Hypothalamus (tissue), 51 donors: ENCODE measurements at places on chromosomes 16 and 17.

GRCh38 chr17:72115781-72116525 lies 4.9 kb upstream of the SOX9 start:
- no peak for DNase-seq

DNA sequence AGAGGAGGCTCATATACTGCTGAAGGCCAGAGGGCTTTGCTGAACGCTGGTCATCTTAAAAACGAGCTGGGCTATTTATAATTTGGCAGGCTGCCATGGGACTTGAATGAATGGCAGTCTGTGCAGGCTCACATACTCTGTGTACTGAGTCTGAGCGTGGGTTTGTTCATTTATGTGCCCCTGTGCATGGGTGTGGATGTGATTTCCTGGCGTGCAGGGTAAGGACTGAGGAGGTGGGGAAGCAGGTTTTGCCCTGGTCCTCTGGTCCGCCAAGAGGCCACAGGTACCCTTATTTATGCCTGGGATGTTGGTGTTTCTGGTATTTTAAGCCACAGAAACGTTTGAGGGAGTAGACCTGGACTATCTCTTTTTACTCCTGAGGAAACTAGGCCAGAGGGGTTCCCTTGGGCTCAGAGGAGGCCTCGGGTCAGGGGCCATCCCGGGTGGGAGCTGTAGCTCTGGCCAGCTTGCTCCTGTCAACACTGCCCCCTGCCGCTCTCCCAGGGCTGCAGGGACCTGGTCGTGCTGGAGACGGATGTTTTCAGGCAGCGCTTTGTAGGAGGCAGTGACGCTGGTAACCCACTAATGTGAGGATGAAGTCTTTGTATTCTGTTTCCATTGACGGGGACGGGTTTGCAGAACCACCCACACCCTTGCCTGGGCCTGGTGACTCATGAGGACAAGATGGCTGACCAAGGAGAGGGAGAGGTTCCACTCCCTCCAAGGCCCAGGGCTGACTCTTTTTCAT lies 184.4 kb downstream of the MSI2 start:
- DNase-seq, result no peak

- no peak for DNase-seq
Observed at GRCh38 chr17:56681561-56682266, 88.2 kb downstream of the NOG start.

DNA sequence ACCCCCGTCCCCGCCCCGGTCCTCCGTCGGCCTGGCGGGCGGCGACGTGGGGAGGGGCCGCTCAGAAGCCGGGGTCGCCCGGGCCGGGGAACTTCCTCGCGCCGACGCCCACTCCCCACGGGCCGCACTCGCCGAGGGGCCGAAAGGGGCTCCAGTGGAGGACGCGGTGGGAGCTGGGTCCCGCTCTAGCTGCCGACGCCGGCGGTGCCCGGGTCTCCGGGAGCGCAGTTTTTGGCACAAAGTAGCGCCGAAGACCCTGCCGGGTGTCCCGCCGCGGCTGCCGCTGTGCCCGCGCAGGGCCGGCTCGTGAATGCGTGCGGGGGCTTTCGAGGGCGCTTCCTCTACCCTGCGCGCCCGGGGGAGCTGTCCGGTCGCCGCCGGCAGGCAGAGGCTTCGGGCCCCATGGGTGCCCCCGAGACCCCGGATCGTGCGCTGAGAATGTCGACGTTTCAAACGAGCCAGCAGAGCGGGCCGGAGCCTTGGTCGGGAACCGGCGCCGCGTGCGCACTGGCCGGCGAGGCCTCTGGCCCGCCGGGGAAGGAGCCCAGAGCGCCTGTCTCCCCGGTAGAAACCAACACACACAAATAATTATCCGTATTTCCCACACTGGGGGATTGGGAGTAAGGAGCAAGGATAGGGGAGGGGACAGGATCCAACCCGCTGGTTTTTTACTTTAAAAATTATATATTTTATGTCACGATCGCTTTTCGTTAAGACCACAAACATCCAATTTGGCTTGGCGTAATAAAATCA lies 46.6 kb upstream of the SLC38A10 start:
- DNase-seq, result no peak

- DNase-seq, result no peak
Observed at GRCh38 chr16:354971-355461, 2.5 kb upstream of the AXIN1 start.

DNA sequence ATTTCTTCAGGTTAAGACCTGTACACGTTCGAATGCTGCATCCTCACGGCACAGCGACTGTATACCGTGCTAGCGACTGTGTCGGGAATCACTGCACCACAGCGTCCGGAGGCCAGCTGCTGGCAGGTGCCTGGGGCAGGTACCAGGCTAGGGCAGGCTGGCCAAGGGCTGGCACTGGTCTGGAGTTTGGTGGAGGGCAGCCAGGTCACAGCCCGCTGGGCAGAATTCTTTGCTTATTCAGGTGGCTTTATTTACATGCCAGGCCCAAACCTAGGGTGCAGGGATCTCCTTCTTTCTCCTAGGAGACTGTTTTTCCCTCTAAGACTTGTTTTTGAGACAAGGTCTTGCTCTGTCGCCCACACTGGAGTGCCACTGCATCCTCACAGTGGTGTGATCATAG lies 37.9 kb downstream of the COTL1 start:
- no peak for DNase-seq

DNA sequence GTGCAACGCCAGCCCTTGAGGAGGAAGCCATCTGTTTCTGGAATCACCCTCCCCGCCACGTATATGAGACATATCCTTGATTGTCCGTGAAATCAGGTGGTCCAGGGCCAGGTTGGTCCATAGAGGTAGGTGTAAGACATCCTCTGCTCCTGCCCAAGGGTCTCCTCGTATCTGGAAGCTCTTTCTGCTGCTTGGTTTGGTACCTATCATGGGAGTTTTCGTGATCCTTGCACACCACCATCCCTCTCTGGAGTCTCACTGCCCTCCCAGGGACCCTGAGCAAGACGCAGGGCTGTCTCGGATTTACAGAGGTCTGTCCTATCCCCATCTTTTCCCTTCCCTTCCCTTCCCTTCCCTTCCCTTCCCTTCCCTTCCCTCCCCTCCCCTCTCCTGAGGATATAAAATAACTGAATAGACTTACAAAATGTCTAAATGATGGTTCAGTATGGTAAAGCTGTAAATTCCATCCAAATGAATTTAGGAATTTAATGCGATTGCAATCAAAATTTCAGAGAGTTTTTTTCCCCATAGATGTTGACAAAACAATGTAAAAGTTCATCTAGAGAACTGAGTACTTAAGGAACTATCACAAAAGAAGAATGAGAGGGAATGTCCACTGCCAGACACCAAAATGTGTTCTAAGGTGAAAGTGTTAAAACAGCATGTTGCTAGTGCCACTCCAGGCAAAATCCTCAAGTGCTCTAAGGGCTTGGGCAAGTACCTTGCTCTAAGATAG lies 2.0 kb upstream of the CCDC42 start:
- DNase-seq, result no peak

DNA sequence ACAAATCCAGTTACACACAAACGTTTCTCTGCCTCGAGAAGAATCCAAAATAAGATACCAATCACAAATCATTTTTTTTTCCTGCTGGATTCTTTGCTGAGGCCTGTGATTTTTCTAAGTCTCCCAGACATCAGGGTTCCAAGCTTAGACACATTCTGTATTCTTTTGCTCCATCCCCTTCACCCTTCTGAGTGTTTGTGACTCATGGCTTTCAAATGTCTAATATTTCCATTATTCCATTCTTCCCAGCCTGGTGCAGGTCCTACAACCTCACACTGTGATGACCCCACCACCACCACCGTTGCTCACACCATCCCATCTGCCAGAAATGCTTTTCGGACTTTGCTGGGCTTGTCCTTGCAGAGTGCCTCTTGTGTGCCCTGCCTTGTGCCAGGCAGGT lies 480.1 kb downstream of the SOX9 start:
- no peak for DNase-seq

GRCh38 chr16:77555791-77556190 lies 121.0 kb upstream of the ADAMTS18 start:
- no peak for DNase-seq

GRCh38 chr17:16294560-16294959 lies 58.7 kb downstream of the CENPV start:
- no peak for DNase-seq

- DNase-seq, result no peak
Observed at GRCh38 chr17:81040791-81041337, 5.9 kb downstream of the BAIAP2 start.

- peak; percentile 33 for DNase-seq
Observed at GRCh38 chr16:85275533-85276249, 163.4 kb upstream of the CIBAR2 start.

- no peak for DNase-seq
Observed at GRCh38 chr17:60934723-60935122, 257.1 kb downstream of the BCAS3 start.

GRCh38 chr17:3718201-3718600 lies 5.5 kb upstream of the HASPIN start:
- DNase-seq, result no peak

GRCh38 chr16:73151225-73151624 lies 103.3 kb upstream of the ZFHX3 start:
- no peak for DNase-seq

DNA sequence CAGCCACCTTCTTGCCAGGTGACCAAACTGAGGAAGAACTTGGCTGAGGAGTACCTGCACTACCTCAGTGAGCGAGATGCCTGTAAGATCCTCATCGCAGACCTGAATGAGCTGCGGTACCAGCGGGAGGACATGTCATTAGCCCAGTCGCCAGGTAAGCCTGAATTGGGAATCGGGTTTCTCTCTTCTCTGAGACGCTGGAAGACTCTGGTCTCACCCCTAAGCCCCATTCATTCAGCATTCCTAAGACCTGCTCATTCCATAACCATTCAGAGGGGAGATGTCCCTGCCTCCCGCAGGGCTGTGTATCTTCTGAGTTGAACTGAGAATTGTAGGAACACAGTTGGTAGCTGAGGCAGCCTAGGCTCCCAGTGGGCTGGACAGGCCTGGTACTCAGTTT lies 17.0 kb upstream of the THAP11 start:
- DNase-seq, result no peak

GRCh38 chr17:36869441-36869840 lies 67.8 kb upstream of the LHX1 start:
- no peak for DNase-seq

DNA sequence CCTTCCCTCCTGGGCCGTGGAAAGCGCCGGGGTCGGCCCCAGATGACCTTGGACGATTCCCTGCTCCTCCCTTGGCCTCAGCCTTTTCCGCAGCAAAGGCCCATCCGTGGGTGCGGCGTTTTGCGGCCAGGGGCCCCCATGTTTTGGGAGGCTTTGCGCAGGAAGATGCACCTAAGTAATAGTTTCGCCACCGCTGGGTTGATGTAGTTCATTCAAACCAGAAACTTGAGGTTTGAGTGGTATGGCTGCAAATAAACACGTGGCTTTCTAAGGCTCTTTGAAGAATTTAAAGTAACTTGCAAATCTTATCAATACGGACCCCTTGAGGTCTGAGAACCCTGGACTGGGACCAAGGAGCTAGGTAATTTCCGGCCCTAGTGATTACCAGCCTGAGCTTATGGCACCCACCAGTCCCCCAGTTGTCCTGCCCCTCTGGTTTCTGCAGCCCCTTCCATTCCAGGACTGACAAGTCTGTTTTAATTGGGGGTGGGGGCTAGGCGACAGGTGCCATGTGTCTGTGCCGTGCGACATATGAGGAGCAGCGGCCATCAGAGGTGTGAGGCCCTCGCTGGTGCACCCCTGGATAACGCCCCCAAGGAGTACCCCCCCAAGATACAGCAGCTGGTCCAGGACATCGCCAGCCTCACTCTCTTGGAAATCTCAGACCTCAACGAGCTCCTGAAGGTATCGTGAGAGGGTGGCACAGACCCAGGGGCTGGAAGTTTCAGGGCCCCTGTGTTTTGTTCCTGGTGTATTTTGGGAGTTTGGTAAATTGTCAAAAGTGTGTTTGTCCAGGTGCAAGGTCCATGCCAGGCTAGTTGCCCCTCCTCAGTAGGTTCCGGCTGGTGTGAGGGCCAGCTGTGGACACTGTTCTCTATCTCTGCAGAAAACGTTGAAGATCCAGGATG lies 834 bp downstream of the MRPL12 start:
- no peak for DNase-seq
